ENCODE measurements at places on chromosomes 3 and 15.

DNA sequence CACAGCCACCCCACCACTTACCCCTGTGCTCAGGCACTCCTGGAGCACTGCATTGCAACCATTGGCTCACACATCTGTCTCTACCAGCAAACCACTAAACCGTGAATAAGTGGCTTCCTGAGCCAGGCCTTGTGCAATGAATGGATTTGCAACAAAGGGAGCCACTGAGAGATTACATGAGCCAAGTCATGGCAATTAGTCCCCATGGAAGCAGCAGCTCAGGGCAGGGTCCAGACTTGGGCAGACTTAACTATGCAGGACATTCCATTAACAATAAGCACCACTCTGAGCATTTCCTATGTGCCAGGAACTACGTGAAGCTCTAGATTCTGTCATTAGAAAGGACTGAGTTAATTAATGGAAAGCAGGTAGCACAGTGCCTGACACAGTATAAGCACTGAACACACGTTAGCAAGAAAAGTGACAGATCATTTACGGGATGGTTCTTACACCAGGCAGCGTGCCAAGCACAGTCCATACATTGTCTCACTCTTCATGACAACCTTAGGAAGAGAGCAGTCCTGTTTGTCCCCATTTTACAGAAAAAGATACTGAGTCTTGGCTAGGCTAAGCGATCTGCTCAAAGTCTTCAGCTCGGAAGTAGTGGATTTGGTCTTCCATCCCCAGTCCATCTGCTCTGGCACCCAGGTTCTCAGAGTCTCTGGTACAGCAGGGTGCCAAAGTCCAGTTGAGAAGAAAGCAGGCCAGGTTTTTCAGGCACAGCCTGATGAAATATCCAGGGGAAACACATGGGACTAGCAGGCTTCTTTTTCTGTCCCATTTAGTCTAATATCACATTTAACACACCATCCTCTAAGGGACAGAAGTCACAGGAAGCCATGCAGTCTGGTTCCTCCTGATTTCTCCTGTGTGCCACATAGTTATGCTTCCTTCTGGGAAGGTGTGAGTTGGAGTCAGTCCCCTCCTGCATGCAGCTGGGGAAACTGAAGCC is 44.1 kb downstream of the LIPC start:
- DNase-seq = no peak

DNA sequence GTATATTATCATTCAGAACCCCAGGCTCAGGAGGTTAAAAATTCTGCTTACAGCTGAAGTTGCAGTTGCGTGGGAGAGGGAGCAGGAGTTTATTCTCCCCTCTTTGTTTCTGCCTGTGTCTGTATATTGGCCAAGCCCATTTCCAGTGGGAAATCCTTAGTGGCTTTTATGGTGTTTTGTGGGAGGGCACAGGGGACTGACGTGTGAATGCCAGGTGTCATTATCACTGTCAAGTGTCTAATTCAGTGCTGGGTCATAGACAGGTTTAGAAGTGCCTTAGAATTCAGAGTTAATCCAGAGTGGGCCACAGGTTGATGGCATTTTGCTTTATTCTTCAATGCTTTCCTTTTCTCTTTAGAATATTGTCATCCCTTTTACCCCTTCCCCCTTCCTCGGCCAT is 33.4 kb downstream of the SLCO3A1 start:
- no peak for DNase-seq

- no peak for DNase-seq
Observed at GRCh38 chr3:194043516-194043915, 92.4 kb upstream of the HES1 start.

- DNase-seq = no peak
Observed at GRCh38 chr3:192916371-192917027, 1.2 kb downstream of the MB21D2 start.

DNA sequence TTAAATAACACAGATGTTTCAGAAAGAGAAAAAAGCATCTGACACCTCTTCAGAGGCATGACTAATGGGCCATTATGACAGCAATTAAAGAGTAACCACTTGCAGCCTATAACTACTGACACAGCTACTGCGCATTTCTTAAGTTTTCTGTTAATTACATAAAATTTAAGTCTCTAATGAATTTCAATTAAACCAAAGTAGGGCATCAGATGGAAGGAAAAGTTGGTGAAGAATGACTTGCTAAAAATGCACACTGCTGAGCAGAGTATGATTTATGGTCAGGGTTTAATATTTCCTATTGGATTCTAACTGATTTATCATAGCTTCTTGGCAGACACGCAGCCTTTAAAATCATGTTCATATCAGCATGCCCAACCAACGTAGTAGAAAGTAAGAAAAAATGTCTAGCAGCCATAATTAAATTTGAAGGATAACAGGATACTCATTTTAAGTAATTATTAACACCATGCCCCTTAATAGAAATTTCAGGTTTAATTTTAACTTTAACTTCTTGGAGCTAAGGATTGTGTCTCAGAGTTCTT is 140.0 kb downstream of the CBLB start:
- DNase-seq = no peak

- no peak for DNase-seq
Observed at GRCh38 chr3:114308377-114308776, 14.5 kb downstream of the TIGIT start.

DNA sequence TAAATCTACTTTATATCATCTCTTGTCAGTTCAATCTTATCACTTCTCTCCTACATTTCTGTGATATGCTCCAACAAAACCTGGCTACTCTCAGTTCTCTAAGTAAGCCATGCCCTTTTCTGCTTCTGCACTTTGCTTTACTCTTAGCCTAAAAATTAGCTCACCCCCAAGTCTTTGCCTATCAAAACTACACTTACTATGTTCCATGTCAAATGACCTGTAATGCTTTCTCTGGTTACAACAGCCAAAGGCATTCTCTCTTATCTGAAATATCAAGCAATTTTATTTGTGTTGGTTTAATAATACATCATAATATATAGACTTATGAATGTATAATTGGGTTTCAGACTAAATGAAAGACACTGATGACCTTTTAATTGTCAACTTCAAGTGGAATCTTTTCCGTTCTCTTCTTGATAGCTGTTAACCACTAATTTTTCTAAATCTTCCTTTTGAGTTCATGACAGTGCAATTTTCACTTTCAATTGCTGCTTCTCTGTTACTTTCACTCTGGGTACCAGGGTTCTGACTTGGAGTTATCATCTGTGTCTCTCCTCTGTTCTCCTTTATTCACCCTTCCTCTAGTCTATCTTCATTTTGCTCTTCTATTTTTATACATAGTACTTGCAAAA is 619.0 kb upstream of the GOLIM4 start:
- DNase-seq = no peak

GRCh38 chr3:14418296-14419250 is 16.2 kb downstream of the SLC6A6 start:
- no peak for DNase-seq

- DNase-seq = no peak
Observed at GRCh38 chr15:58742022-58742813, 7.3 kb downstream of the ADAM10 start.

Data from activated CD8-positive, alpha-beta memory T cell treated with anti-CD3 and anti-CD28 coated beads, Interleukin-2, amount 50 U/mL, for 48 hours (primary cell).